ENCODE measurements at places on chromosomes 1 and 21.

- DNase-seq: no peak
These were observed 147.7 kb downstream of the RERE start for GRCh38 chr1:8669606-8670335.

GRCh38 chr1:225578251-225578977, 74.5 kb downstream of the ENAH start:
- no peak for DNase-seq

DNA sequence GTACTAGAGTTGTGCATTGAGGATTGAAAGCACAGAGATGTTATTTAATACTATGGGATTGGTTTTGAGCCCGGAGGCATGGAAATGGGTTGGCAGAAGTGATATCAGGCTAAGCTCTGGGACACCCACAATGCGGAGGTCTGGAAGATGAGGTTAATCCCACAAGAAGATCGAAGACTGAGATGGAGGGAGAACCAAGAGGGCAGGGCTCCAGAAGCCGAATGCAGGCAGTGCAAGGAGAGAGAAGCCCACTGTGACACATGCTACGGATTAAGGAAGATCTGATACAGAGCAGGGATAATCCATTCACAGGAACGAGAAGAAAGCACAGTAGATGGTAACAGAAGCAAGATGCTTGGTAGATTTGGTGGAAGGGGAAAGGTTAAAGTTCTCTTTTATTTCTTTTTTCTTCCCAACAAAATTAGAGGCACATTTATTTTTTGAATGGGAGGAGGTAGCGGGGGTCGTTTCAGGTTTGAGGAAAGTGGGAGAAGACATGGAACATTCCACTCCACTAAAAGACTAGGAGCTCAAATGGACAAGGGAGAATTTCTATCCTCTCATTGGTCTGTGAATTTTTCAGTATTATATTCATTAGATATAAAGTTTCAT, 113.2 kb downstream of the NCAM2 start:
- no peak for DNase-seq

DNA sequence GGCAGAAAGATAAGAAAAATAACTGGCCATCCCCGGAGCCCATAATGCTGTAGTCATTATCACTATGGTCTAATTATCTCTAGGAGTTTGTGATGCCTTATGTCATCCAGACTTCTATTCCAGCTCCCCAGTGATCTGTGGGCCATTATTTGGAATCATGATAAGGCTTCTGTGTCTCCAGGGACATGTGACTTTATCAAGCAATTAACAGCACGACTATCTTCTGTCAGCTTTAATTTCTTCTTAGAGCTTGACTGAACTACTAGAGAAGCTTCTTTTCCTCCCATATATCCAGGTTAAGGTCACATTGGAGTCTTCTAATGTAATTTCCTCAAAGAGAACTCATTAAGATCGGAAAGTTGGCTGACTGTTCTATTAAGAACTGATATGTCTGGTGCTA, 100.4 kb downstream of the LHX8 start:
- DNase-seq: no peak

- peak; percentile 12 for DNase-seq
These were observed 431 bp downstream of the MAP1LC3C start for GRCh38 chr1:241998412-241998921.

DNA sequence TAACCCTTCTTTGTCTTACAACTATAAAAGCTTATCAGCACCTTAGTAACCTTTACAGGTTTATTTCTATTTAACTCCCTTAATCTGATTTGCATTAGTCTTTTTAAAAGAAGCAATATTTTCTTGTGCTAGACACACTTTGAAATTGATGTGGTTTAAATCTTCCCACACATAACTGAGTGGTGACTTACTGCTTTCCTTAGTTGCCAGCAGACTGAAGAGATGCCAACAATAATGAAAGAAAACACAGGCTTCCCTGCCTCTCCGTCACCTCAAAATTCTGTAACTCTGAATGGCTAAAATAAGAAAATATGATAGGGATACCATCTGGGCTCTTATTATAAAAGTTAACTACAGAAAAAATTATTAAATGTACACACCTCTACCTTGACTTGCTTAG, 196.8 kb downstream of the PTBP2 start:
- DNase-seq: no peak

- no peak for DNase-seq
These were observed 251.2 kb upstream of the DPYD start for GRCh38 chr1:98172022-98172421.

DNA sequence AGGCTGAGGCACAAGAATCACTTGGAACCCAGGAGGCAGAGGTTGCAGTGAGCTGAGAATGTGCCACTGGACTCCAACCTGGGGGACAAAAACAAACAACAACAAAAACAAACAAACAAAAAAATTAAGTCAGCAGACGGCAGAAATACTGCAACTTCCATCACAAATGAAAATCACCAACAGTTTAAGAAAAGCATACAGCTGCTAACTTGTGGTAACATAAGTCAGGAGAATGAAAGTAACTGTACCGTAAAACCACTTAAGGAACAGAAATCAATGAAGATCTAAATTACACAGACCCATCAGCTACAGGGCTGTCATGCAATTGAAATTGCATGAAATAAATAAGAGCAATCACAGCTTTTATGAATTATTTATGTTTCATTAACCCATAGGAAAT, 25.0 kb downstream of the MCOLN2 start:
- no peak for DNase-seq

GRCh38 chr1:15188678-15189077, 35.1 kb downstream of the TMEM51 start:
- no peak for DNase-seq

DNA sequence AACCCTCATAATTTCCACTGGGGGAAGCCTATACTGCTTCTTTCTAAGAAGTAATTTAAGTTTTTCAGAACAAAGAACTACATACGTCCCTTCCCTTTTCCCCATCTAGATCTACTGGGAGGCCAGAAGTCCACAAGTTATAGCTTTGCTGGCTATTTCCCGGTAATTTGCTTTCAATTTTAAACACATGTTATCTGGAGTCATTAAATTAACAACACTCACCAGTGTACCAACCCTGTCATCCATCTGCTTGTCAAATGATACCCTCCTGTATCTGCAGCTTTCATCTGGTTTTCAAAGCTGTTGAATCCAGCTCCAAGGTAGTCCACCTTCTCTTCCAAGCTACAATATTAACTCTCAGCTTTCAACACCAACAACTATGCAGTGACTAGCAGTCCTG, 466.7 kb upstream of the PKN2 start:
- no peak for DNase-seq

- no peak for DNase-seq
These were observed 36.9 kb downstream of the FGGY start for GRCh38 chr1:59333626-59334277.

GRCh38 chr1:218367118-218367517, 22.0 kb downstream of the TGFB2 start:
- DNase-seq: no peak

- no peak for DNase-seq
These were observed 151.8 kb downstream of the CACNA1E start for GRCh38 chr1:181635110-181635509.

DNA sequence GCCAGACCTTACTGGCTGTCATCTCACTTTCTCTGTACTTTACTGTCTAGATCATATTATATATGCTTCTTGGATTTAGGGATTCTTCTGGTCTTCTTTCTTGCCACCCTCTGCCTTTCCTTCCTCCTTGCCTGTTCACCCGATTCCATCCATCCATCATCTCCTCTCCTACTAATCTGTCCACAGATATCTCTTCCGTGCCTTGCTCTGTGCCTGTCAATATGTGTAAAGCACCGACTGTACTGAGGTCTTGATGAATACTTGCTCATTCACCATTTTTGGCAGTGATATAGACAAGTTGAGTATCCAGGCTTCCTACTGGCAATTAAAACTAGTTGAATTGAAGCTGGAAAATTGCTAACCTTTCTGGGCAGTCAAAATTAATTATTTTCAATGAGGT, 8.1 kb downstream of the FMN2 start:
- DNase-seq: no peak

DNA sequence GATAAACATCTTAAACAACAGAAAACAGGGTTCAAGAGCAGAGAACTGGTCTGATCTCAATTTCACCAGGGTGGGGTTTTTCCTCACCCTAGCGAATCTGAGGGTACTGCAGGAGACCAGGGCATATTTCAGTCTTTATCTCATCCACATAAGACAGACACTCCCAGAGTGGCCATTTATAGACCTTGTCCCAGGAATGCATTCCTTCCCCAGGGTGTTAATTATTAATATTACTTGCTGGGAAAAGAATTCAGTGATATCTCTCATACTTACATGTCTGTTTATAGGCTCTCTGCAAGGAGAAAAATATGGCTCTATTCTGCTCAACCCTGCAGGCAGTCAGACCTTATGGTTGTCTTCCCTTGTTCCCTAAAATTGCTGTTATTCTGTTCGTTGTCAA, 84.1 kb downstream of the LYPLAL1 start:
- no peak for DNase-seq

- no peak for DNase-seq
These were observed 25.1 kb downstream of the SPSB1 start for GRCh38 chr1:9317591-9318417.

- DNase-seq: peak; percentile 38
These were observed 13.4 kb downstream of the HYI start for GRCh38 chr1:43440358-43440757.

GRCh38 chr1:160439718-160440117, 39.4 kb downstream of the VANGL2 start:
- DNase-seq: no peak

GRCh38 chr1:22231995-22232690, 89.2 kb upstream of the WNT4 start:
- no peak for DNase-seq

DNA sequence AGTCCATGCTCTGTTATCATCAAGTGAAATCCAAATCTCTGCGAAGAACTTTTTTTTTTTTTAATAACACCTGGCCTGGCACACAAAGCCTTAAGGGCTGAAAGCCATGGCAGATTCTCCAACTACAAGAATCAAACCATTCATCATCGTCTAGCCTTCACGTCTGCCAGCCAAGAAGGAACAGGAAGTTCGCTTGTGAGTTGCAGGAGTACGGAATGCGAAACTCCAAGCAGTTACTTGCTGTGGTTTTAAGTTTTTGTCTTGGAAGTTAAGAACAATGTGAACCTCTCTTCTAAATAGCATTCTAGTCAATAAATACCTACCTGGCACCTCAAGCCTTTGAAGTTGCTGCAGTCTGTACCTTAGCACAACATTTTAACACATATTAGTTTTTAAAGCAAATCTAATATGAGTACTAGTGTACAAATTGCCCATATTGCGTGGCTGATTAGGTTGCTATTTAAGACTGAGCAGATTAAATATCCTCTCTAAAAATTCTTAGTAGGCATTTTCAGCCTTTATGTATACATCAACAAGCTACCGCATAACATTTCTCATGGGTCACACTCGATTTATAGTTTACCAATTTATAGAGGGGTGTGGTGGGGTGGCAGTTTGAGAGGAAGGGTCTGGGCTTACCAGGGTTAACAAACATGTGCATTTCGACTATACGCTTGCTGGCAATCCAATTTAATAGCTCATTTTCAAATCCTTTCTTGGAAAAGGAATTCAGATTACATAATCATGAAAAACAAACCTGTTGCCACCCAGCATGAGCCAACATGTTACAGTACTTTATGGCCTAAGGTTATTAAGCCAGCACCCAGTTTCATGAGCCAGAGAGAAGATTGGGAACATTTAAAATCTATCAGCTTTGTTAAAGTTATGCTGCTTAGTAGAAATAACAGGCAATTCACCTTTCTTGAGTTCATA, 22.2 kb upstream of the PTPN14 start:
- no peak for DNase-seq

DNA sequence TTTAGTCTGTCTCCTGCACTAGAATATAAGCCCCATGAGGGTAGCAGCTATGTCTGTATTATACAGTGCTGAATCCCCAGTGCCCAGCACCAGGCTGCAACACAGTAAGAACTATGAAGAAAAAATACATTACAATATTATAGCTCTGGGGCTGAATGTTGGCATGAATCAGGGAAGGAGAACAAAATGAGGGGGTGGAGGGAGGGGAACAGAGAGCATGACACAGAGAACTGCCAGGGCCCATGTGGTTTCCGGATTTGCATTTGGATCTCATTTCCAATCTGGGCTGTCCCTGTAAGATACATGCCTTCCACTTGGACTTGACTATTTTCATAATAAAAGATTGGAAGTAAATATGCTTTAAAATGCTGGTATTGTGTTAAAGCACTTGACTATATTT, 35.8 kb downstream of the C1orf198 start:
- DNase-seq: no peak

GRCh38 chr1:5711956-5712645, 280.1 kb downstream of the NPHP4 start:
- no peak for DNase-seq

DNA sequence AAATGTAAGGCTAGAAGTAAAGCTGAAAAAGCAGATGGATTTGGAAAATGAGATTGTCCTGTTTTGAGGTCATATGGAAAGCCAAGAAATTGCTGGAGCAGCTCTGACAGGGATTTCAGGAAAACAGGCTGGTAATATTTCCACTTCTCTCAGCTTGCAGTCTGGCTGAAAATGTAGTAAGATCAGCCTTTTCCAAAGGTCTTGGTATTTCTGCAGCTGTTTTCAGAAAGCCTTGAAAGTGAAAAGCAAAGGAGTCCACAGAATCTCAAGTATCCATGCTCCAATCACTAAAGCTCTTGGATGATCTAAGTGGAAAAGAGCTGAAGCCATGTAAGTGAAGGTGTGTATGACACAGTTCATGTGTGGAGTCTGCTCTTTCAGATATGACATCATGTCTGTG, 41.6 kb upstream of the APOBEC4 start:
- no peak for DNase-seq

GRCh38 chr1:218281285-218281684, 3.8 kb upstream of the RRP15 start:
- no peak for DNase-seq

- DNase-seq: no peak
These were observed 178.5 kb upstream of the GALNT2 start for GRCh38 chr1:229888561-229889001.

GRCh38 chr1:153353226-153353947, 4.3 kb upstream of the S100A9 start:
- DNase-seq: peak; percentile 61

GRCh38 chr1:208247696-208248095, 3.5 kb upstream of the PLXNA2 start:
- DNase-seq: no peak

DNA sequence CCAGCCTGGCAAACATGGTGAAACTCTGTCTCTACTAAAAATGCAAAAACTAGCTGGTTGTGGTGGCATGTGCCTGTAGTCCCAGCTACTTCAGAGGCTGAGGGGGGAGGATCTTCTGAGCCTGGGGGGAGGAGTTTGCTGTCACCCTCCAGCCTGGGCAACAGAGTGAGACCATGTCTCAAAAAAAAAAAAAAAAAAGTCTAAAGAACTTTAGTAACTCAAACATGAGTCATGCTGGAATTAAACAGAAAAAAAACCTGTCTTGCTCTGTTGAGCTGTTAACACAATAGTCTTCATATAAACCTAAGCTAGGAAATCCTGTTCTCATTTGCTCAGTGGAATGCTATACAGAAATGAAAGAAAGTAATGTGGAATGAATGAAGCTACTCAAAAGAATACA, 16.7 kb upstream of the DISP1 start:
- no peak for DNase-seq

GRCh38 chr1:85404408-85404807, 60.6 kb downstream of the DDAH1 start:
- DNase-seq: no peak

Data from NCI-H345 (cell line).